ENCODE measurements at places on chromosomes 1 and 21. TPM values are rescaled to one million over a fixed set of nuclear protein-coding genes. Genes with fewer than 3 reads are reported as not detected.

CELA2A gene
- total RNA-seq = not detected

OVAAL gene
- total RNA-seq = not detected

PKP1 gene
- not detected for total RNA-seq

LMX1A gene
- not detected for total RNA-seq

SPAG17 gene
- not detected for total RNA-seq

C8B gene
- not detected for total RNA-seq

CIART gene
- 5.2 TPM for total RNA-seq

LYSMD1 gene
- 4.7 TPM for total RNA-seq

CFHR2 gene
- total RNA-seq = not detected

FCAMR gene
- not detected for total RNA-seq

ZMYND12 gene
- 0.34 TPM for total RNA-seq

ALG14 gene
- 4.6 TPM for total RNA-seq

SLC45A1 gene
- 0.48 TPM for total RNA-seq

Data from activated CD8-positive, alpha-beta memory T cell treated with anti-CD3 and anti-CD28 coated beads for 36 hours (primary cell).